Stimulated activated effector memory CD8-positive, alpha-beta T cell treated with anti-CD3 and anti-CD28 coated beads, Interleukin-12 subunit alpha, Interleukin-12 subunit beta, amount 100 ng/mL, for 72 hours (primary cell): ENCODE measurements at places on chromosomes 2 and 18.

DNA sequence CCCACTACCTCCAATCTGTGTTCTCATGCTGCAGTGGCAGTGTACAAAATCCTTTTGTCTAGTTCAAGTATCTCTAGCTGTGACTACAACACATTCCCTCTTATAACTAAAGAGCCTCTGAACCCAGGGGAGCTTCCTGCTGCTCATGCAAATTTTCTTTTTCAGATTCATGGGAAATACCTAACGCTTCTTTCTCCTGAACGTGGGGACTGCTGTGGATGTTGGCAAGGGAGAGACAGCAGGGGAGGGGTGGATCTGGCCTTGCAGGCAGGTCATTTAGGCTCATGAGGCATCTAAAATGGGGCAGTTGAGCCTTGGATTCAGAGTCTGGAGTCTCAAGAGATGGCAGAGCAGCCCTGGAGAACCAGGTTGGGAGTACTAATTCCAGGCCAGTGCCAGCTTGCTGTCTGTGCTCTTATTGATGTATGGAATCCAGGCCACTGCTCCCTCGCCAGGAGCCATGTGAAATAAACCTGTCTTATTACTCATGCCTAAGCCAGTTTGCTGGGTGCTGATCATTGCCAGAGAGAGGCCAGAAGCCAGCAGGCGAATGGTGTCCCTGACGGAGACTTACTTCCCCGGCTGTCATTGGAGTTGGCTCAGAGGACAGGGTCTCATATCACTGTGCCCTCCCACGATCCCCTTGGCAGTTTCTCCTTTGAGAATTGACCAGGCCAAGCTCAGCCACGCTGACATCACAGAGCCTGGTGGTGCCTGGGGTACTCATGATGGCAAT, 29.2 kb upstream of the TNP1 start:
- DNase-seq, result no peak

DNA sequence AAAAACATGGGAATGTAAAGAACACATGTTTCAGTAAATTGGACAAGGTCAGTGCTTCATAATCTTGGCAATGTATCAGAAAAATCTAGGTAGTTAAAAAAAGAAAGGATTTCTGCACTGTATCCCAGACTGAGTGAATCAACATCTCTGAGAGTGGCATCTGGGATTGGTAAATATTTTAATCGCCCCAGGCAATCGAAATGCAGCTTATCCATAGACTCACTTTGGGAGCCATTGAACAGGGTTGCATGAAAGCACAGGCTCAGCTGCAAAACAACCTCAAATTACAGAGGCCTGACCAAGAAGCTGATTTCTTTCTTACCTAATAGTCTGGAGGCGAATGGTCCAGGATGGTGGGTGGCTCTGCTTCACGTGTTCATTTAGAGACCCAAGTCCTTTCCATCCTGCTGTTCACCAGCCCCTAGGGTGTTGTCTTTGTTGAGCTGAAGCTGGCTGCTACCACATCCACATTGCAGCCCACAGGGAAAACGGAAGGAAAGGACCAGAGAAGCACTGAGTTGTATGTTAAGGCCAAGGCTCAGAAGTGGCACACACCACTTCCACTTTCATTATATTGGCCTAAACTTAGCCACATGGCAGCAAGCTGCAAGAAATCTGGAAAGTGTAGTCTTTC, 59.0 kb downstream of the MOGAT1 start:
- DNase-seq, result no peak

GRCh38 chr2:234300391-234300925, 196.4 kb downstream of the ARL4C start:
- DNase-seq, result no peak

DNA sequence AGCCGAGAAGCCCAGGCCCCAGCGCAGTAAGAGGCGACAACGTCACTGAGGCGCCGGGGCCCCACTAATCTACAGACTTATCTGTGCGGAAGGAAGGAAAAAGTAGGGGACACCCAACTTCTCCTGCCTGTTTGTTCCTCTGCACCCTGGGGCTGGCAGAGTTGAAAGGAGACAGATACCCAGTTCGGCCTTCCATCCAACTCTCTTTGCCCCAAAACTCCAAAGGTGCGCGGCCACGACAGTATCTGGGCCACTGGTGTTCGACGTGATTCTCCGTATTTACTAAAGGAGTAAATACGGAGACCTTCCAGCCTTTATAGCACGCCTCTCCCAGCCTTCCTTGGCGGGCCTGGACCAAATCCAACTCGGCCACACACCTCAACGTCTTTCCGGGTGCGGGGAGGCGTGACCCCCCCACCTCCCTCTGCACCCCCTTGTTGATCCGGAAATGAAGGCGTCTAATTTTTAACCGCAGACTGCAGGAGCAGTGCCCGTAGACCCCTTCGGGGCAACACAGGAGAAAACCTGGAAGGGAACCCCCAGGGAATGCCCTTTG, 1.6 kb downstream of the SMAD7 start:
- no peak for DNase-seq

DNA sequence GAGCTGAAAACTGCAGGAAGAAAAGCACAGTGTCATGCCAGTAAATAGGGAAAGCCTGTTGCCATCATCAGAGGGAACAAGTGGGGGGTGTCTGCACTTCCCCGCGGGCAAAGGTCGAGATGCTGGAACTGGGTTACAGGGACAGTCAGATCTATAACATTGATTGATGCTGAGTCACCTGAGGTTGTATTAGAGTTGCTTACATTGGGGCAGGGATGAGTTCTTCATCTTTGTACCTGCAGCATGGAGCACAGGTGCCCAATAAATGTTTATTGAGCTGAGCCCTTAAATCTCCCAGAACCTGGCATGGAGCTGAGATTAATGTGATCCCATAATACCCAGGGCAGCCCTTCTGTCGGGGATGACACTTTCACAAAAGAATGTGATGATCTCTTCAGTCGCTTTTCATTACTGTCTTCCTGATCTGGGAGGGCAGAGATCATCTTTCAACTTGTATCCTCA, 5.9 kb upstream of the RNF152 start:
- DNase-seq, result no peak
